ENCODE measurements at places on chromosomes 5 and 9.

DNA sequence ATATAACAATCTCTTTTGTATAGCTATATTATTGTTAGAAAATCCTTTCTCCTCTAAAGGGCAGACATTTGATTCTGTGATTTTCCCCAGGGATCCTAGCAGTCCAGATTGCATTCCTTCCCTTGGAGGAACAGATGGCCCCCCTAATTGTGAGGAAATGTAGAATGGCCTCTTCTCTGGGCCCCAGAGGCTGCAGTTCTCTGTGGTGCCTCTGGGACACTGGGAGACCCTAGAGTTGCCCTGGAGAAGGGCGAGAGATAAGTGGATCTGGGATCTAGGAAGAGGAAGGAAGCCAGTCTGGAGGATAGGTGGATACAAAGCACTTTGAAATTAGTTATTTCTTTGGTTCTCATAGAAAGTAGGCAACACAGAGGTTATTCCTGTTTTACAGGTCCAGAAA lies 1.9 kb upstream of the HINT2 start:
- no peak for DNase-seq

GRCh38 chr5:2179861-2180260 lies 297.1 kb upstream of the IRX4 start:
- no peak for DNase-seq

DNA sequence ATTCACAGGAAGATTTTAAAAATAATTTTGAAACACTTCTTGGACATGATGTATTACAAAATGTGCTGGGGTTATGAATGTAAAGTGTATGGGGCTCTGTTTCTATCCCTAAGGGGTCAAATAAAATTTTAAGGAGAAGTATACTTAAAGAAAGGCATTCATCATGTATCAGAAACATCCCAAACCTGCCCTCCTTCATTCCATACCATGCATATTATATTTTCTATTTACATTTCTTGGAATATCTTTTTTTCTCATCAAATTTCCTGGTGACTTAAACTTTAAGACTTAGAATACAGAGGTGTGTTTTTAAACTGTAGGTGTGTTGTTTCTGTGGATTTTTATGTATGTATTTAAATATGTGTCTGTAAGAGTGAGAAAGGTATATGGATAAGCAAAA lies 96.1 kb upstream of the ADAMTS19 start:
- no peak for DNase-seq

GRCh38 chr9:27125030-27125429 lies 16.0 kb downstream of the TEK start:
- DNase-seq: peak; percentile 84

DNA sequence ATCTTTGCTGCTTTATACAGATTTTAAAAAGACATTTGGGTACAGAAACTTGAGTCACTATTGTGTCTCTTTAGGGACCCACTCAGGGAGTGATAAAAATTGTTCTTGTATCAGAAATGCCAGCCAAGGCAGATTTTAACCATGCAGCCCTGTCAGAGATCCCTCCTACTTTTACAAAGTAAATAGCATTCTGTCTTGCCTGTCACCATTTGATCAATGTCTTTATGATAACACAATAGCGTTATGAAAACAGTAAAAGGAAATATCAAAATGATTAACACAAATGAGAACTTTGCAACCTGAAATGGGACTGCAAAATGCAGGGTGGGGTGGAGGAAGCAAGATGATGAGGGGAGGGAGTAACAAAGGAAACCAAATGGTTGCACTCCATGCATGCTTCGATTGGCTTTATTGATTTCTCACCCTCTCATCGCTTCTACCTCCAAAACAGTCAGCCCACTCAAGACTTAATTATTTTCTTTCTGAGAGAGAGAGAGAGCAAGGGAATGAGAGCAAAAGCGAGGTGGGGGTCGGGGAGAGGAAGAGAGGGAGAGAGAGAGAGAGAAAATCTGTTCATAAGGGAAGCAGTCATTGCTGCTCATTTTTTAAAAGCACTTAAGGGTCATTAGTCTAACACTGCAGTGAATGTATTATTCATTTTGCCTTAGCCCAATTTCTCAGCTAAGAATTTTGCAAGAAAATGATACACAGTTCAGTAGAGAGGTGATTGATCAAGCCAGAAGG lies 576.5 kb downstream of the CSNK1G3 start:
- no peak for DNase-seq

DNA sequence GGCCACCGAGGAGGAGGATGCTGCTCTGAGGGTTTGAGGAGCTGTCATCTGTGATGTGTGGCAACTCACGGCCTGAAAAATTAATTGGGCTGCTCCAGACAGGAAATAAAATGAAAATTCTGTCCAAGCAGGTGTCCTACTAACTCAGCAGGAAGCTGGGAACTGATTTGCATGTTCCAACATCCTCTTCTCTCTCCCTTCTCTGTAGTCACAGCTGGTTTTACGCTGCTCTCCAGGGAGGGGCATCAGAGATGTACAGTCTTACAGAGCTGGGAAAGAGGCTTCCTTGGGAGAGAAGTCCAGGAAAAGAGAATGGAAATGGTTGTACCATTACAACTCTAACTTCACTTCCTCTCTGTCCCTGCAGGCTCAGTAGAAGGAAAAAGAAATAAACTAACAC lies 24.2 kb upstream of the SIL1 start:
- DNase-seq: no peak

GRCh38 chr5:111228520-111229220 lies 4.5 kb downstream of the CAMK4 start:
- no peak for DNase-seq

DNA sequence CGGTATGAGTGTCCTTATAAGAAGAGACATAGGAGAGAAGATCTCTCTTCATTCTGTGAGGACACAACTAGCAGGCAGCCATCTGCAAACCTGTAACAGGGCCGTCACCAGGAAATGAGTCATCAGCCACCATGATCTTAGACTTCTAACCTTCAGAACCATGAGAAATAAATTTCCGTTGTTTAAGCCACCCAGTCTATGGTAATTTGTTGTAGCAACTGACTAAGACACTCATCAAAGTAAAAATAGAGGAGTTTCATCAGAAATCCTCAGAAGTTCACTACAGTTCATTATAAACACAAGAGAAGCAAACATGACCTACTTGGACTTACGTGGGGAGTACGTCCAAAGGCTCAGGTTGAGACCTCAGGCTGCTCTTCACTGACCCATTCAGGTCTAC lies 357.7 kb downstream of the SEMA5A start:
- DNase-seq: peak; percentile 75

- DNase-seq: peak; percentile 78
Observed at GRCh38 chr9:98410185-98410697, 154.8 kb upstream of the TBC1D2 start.

DNA sequence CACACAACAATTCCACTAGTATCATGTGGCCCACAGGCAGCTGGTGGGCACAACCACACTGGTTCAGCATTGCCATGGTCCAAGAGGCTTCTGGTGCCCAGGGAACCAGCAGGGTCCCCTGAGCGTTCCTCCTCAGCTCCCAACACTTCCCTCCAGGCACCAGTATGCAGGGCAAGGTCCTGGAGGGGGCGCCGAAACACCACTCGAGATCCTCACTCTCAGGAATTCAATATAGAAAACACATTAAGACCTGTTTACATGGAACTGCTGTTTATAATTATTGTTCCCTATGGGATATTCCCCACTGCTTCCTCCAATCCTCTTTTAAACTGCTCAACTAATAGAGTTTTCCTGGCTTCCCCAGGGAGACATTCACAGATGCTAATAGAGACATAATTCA lies 91.9 kb upstream of the GABRP start:
- DNase-seq: no peak

DNA sequence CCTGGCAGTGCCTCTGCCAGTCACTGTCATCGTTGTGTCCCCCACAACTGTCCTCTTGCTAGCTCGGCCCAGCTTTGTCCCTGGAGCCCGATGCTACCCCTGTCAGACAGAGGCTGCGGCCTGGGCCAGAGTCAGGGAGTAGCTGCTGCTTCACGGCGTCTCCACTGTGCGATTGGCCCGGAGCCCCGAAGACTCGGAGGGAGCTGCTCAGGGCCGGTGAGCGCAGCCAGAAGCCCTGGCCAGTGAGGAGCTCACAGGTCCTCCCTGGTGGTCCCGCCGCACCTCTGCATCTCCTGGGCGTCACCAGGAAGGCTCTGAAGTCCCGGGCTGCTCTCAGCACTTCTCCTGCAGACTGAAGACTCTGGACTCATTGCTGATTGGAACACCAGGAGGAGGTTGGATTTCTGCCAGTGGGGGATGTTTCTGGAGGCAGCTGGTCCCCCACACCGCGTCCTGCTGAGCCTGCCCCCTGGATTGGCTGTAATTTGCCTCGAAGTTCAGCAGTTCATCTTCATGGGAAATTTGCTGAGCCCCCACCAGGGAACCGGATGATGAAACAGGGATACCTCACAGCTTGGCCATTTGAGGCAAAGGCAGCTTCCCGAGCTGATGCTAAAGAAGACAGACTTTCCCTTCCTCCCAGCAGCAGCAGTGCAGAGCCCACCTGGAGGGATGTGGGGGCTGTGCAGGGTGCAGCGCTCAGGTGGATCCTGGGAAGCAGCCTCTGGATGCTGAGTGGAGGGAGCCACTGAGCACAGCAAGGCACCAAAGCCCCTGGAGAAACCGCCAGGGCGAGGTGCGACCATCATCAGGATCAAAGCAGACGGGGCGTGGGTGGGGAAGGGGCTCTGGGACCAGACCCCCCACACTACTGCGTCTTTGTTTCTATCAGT lies 45.6 kb downstream of the USP20 start:
- DNase-seq: no peak

GRCh38 chr5:158133369-158133768 lies 274.4 kb upstream of the CLINT1 start:
- no peak for DNase-seq

GRCh38 chr5:119079318-119079921 lies 8.5 kb downstream of the DMXL1 start:
- no peak for DNase-seq

DNA sequence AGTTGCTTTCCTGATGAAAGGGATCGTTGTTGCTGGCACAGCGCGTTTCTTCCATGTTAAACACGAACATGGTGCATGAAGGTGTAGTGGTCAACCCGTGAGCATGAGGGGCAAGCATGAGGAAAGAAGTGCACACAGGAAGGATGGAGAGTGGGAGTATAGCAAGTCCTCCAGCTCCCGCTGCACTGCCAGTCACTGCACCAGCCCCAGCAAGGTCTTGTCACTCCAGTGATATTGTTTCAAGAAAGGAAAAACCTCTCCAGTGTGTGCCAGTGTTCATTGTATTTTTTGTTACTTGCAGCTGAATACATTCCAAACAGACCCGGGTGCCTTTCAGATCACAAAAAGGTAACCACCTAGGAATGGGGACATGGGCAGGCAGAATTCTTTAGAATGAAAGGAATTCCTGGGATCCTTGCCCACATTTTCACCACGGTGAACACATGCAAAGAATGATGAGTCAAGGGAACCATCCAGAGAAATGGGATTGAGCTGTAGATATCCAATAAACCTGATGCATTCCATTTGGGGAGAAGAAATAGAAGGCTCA lies 186.3 kb downstream of the AOPEP start:
- DNase-seq: no peak

DNA sequence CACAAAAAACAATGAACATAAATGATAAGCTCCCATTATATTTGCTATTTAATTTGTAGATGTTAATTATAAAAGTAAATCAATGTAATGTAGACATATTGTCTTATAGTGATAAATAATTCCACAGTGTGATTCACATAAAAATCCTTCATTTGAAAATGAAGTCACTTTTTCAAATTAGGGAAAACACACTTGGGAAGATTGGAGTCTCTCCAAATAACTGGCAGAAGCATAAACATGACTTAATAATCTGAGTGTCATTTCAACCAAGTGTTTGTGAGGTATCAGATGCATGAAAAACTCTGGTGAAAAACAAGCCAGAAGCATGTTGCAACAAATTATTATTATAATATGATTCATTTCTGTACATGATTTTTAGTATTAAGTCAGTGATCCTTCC lies 102.2 kb downstream of the CETN3 start:
- no peak for DNase-seq

DNA sequence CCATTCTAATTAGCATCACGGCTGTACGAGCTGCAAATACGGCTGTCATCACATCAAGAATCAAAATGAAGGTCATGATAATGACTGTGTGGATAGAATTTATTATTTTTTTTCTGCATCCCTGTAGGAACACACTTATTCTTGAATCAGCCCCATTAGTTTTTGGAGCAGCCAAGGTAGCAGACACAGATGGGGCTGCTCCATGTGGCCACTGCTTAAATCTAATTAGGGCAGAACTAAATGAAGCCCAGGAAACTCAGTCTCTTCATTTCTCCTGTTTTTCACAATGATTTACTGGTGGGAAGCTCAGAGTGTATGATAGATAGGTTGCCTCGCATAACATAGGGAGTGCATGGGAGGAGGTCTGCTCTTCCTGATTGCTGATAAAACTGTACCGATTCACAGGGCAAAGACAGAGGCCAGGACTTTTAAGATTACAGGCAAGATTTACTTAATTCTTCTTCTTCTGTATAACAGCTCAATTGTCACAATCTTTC lies 275.5 kb downstream of the GLIS3 start:
- no peak for DNase-seq

- DNase-seq: peak; percentile 71
Observed at GRCh38 chr5:101424530-101425175, 521.6 kb upstream of the ST8SIA4 start.

- DNase-seq: no peak
Observed at GRCh38 chr5:153798830-153799229, 239.9 kb downstream of the FAM114A2 start.

- DNase-seq: no peak
Observed at GRCh38 chr5:97009212-97009898, 73.5 kb downstream of the LNPEP start.

DNA sequence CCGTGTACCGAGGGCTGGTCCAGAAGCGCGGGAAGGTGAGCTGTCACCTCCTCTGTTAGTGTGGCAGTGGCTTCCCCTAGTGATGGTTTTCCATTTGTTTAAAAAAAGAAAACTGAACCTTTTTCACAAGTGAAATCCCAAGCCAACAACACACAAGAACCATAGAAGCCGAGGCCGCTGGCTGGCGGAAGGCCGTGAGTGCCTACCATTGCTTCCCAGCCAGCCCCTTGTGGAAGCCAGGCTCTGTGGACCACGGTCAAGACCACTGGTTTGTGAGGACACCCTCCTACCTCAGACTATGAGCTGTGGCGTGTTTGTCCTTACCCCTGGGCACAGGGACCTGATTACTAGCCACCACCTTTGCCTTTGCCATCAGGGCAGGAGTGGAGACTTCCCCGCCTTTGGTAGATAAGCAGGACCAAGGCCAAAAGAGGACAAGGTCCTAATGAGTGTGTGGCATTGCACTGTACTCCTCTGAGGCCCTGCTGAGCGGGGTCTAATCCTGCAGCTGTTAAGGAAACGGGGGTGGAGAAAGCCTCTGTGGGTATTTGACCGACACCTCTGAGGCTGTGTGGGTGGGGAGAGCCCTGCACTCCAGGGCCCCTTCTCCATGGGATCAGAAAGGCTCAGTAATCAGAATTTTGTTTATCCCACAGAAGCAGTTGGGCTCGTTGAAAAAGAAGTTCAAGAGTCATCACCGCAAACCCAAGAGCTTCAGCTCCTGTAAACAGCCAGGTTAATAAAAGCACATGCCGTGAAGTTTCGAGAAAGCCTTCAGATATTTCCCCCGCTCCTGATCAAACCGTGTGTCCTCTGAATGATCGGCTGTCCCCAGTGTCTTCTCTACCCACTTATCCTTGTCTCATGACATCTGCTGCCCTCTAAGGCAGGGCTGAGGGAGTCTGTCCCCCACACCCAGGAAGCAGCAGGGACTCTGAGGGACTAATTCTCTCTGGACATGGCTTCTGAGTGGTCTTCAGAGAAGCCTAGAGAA lies 4.3 kb downstream of the SURF2 start:
- DNase-seq: no peak
